ENCODE measurements at places on chromosomes 4 and X. TPM values are rescaled to one million over a fixed set of nuclear protein-coding genes. Genes with fewer than 3 reads are reported as not detected.

DNA sequence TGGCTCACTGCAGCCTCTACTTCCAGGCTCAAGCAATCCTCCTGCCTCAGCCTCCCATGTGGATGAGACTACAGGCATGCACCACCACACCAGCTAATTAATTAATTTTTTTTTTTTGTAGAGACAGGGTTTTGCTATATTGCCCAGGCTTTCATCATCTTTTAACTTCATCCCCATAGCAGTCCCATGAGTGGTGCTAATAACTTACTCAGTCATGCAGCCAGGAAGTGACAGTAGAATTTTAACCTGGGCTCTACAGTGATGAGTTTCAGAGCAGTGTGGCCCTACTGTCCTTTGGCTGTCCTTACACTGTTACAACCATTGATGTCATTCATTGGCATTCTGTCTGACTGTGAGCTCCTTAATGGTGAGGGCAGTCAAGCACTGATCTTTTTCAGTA is 3.9 kb upstream of the OCIAD2 start:
- no peak for DNase-seq

Gene TMEM154
- 42.3 TPM for total RNA-seq

- no peak for DNase-seq
These were observed 45.1 kb upstream of the FAM9A start for GRCh38 chrX:8846266-8846665.

DNA sequence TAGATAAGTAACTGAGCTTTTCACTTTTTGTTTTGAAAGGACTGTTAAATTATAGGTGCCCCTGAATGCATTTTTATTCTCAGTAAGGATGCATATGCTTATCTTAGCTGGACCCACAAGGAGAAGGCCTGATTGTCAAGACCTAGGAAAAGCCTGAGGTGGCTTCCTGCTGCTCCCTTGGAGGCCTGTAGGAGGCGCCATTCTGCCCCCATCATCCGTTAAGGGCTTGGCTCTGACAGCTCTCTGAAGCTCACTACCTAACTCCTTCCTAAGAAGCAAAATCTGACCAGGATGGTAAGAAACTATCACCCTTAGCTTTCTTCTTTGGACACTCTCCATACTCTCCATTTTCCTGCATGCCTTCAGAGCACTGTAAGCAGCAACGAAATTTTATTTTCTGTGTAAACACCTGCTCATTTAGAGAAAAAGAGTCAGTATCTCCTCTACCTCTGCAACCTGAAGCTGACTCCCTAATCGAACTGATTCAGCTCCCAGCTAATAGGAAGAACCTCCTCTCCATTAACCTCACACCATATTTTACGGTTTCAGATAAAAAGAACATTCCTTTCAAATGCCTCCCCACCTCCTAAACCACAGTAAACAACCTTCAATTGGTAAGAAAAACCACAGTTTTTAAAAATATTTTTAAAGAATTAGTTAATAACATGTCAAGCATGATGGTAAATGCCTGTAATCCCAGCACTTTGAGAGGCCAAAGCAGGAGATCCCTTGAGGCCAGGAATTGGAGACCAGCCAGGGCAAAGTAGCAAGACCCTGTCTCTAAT is 73.4 kb upstream of the EDNRA start:
- no peak for DNase-seq

DNA sequence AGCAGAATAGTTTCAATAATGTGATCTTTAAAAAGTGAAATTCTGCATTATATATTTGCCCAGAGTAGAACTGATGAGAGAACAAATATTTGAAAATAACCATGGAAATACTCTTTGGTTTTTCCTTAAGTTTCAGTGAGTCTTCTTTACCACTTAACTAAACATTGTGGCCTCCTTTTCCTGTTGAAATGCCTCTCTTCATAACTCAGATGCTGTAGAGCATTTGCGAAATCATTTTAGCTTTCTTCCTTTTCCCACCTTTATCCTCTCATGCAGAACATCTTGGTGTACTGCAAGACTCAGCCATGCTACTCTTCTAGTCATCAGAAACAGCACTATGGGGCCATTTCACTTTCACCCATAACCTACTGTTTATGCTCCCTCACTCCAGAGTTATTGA is 48.2 kb downstream of the CASK start:
- no peak for DNase-seq

DNA sequence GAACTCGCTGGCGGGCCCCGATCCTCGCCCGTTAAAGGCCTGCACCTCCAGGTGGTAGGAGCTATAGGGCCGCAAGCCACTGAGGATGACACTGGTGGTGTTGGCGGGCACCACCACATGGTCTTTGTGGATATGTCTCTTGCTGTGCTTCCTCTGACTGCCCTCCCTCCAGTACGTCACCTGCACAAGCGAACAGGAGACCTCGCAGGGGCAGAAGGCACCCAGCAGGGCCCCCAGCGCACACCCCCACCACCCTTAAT is 20.7 kb downstream of the L1CAM start:
- no peak for DNase-seq

Gene SCML2
- total RNA-seq: 1.9 TPM

DNA sequence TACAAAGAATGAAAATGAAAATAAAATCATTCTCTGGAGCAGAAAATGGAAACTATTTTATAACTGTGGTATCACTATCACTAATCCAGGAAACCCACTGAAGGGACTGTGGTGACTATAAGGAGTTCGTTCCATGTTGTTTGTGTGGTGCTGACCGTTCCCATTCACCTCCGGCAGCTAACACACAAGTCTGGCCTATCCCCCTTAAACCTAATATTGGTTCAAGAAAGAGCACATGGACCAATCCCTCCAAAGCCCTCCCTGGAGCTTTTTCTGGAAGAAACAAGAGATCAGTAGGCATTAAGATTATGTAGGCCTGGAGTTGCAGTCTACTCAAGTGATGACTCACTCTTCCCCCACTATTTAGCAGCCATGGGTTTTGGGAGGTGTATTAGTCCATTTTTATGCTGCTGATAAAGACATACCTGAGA is 25.9 kb upstream of the FAM241A start:
- DNase-seq: peak; percentile 24

Data from GM12878 (cell line).